Activated CD4-positive, alpha-beta T cell treated with anti-CD3 and anti-CD28 coated beads, Interleukin-2, amount 10 ng/mL, durations not matched to agents 7 days and 5 days (primary cell): ENCODE measurements at places on chromosomes 16 and 17. TPM values are rescaled to one million over a fixed set of nuclear protein-coding genes. Genes with fewer than 3 reads are reported as not detected.
A peak's percentile ranks its signal among the peaks of the same experiment; 100 is the strongest.

GRCh38 chr16:74298104-74298503 is 1.5 kb downstream of the PSMD7 start:
- H3K27me3 ChIP-seq = no peaks in the 10 kb centered on the region
- H3K27ac ChIP-seq = peak overlapping the region; percentile 98
- peaks cover 34% of the 10 kb centered on the region for H3K4me1 ChIP-seq
- H3K4me3 ChIP-seq = peak overlapping the region; percentile 91
- no peak for DNase-seq

- H3K27ac ChIP-seq = no peak overlapping the region
- H3K36me3 ChIP-seq = no peaks in the 10 kb centered on the region
- peaks cover 16% of the 10 kb centered on the region for H3K4me1 ChIP-seq
Observed at GRCh38 chr17:46773221-46773605, 45.3 kb downstream of the WNT3 start.

The COPZ2 gene
- 3.4 TPM for total RNA-seq

DNA sequence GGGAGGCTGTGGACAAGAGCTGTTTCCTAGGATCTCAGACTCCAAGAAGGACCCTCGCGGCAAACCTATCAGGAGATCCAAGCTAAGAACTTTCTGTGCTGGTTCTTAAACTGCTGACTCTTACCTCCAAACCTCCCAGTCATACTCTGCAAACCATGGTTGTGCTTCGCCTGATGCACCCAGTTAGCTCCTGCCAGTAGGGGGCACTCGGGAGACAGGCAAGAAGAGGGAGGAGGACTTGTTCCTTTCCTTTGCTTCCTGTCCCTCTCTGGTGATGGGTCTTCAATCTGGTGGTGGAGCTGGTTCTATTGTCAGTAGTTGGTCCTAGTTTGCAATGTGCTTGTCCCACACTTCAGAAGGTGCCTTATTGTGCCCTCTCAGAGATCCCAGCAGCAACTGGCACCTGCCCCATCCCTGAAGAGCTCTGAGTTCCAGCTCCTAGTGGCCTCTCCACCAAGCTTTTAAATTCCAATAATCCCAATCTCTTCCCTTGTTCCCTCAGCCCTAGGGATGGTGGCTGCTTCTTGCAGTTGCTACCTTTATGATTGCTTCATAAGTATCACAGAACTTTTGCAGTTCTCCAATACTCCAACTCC is 113.5 kb upstream of the RPL38 start:
- peaks cover 19% of the 10 kb centered on the region for H3K27me3 ChIP-seq
- H3K27ac ChIP-seq = no peak overlapping the region
- H3K36me3 ChIP-seq = no peaks in the 10 kb centered on the region
- H3K4me3 ChIP-seq = no peak overlapping the region
- H3K4me1 ChIP-seq = no peaks in the 10 kb centered on the region

GRCh38 chr16:89026121-89026612 is 49.2 kb upstream of the CBFA2T3 start:
- H3K36me3 ChIP-seq = peaks cover 15% of the 10 kb centered on the region

GRCh38 chr16:81204798-81205680 is 33.5 kb upstream of the BCO1 start:
- H3K36me3 ChIP-seq = no peaks in the 10 kb centered on the region
- H3K27ac ChIP-seq = no peak overlapping the region
- no peaks in the 10 kb centered on the region for H3K27me3 ChIP-seq
- no peaks in the 10 kb centered on the region for H3K4me1 ChIP-seq
- H3K4me3 ChIP-seq = no peak overlapping the region

The KRT23 gene
- not detected for total RNA-seq

- H3K27ac ChIP-seq = peak overlapping the region; percentile 91
- peaks cover 31% of the 10 kb centered on the region for H3K36me3 ChIP-seq
- H3K4me3 ChIP-seq = no peak overlapping the region
- DNase-seq = no peak
- H3K4me1 ChIP-seq = peaks cover 86% of the 10 kb centered on the region
- no peaks in the 10 kb centered on the region for H3K27me3 ChIP-seq
Observed at GRCh38 chr16:26599785-26600104, 467.0 kb upstream of the C16orf82 start.

The EIF1 gene
- total RNA-seq = 605 TPM

The PRRT2 gene
- 1.3 TPM for total RNA-seq

- H3K27ac ChIP-seq = peak within 1 kb of the TSS; percentile 78
- H3K4me1 ChIP-seq = peaks cover 61% of the 10 kb centered on the region
- peaks cover 36% of the 10 kb centered on the region for H3K36me3 ChIP-seq
- H3K27me3 ChIP-seq = peaks cover 6% of the 10 kb centered on the region
- peak within 1 kb of the TSS; percentile 89 for H3K4me3 ChIP-seq
Observed at GRCh38 chr16:17470908-17471718, at the start of gene XYLT1. Gene XYLT1, minus strand, starts transcription at chr16:17470960. Its CDS starts 164 bp downstream, at chr16:17470796.

GRCh38 chr17:18970582-18971480 is 18.9 kb downstream of the SLC5A10 start:
- H3K27me3 ChIP-seq = no peaks in the 10 kb centered on the region
- H3K4me3 ChIP-seq = no peak overlapping the region
- no peaks in the 10 kb centered on the region for H3K36me3 ChIP-seq
- no peak for DNase-seq
- H3K4me1 ChIP-seq = peaks cover 9% of the 10 kb centered on the region
- H3K27ac ChIP-seq = no peak overlapping the region

DNA sequence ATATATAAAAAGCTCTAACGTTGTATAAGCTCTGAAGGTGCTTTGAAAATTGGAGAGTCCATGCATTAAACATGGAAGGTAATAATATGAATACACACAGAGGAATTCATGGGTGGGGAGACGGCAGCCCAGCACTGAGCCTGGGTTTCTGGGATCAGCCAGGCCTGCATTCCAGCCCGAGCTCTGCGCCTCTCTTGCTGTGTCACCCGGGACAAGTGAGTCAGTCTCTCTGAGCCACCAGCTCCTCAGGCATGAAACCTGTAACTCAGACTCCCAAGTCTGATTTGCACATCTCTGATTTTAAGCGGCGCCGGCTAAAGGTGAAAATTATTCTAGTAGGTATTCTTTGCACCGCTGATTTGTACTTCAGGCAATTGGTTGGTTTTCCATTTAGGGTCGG is 238.8 kb downstream of the MRTFB start:
- H3K27ac ChIP-seq = peak overlapping the region; percentile 87
- no peaks in the 10 kb centered on the region for H3K36me3 ChIP-seq
- H3K4me1 ChIP-seq = peaks cover 32% of the 10 kb centered on the region
- H3K27me3 ChIP-seq = peaks cover 9% of the 10 kb centered on the region
- no peak overlapping the region for H3K4me3 ChIP-seq

The MPV17L gene
- not detected for total RNA-seq

The CD19 gene
- 0.12 TPM for total RNA-seq

GRCh38 chr17:68803164-68803929 is 151.8 kb downstream of the ABCA8 start:
- H3K27ac ChIP-seq = no peak overlapping the region
- H3K4me3 ChIP-seq = no peak overlapping the region
- DNase-seq = no peak
- H3K27me3 ChIP-seq = peaks cover 9% of the 10 kb centered on the region
- H3K36me3 ChIP-seq = no peaks in the 10 kb centered on the region

GRCh38 chr17:64491034-64491860 is 5.6 kb downstream of the POLG2 start:
- peak; percentile 75 for DNase-seq
- peaks cover 37% of the 10 kb centered on the region for H3K4me1 ChIP-seq
- no peak overlapping the region for H3K4me3 ChIP-seq

DNA sequence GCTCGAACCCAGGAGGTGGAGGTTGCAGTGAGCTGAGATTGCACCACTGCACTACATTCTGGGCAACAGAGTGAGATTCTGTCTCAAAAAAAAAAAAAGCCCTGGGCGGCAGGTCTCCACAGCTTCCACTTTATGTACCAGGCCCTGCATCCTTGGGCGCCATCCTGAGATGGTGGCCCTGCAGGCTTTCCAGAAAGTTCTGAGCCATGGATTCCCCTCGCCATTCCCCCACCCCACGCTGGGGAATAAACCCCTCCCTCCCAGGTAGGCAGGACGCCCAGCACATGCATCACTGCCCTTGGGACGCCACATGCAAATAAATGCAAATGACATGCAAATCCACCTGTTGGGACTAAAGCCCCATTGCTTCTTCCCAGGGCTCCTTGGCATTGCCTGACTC is 13.8 kb upstream of the ZNF469 start:
- peaks cover 1% of the 10 kb centered on the region for H3K27me3 ChIP-seq
- no peak overlapping the region for H3K4me3 ChIP-seq
- no peak for DNase-seq
- H3K4me1 ChIP-seq = no peaks in the 10 kb centered on the region
- H3K27ac ChIP-seq = no peak overlapping the region

DNA sequence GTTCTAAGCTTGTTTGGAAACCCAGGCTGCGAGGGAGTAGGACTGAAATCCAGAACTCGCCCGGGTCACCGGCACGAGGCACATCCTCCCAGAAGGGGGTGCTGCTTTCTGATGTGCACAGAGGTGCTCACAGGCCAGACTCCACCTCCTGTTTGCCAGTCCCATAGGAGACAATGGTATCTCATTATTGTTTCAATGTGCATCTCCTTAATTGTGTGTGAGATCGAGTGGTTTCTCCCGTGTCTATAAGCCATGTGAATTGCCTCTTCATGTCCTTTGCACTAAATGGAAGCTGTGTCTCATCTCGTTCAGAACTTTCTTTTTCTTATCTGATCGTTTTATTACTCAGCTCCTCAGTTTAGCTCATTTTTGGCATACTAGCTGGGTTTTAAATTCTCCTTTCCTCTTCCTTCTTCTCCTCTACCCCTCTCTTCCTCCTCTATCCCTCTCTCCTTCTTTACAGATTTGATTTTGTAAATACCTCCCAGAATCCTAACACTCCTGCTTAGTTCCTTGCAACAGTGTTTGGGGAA is 32.1 kb upstream of the PRKCB start:
- peaks cover 7% of the 10 kb centered on the region for H3K27me3 ChIP-seq
- no peak overlapping the region for H3K27ac ChIP-seq
- peak; percentile 80 for DNase-seq
- H3K4me3 ChIP-seq = no peak overlapping the region
- no peaks in the 10 kb centered on the region for H3K36me3 ChIP-seq
- H3K4me1 ChIP-seq = peaks cover 12% of the 10 kb centered on the region

DNA sequence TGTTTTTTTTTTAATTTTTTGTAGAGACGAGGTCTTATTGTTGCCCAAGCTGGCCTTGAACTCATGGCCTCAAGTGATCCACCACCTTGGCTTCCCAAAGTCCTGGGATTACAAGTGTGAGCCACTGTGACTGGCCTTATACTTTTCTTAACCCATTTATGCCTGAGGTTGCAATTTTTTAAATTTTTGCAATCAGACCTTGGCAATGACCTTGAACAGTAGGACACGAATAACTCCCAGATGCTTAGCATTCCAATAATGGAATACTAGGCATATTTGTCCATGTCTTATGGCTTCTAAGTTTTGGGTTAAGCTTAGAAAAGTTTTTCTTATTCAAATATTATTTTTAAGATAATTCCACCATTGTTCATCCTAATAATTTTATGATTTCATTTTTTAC is 28.3 kb upstream of the TMEM97 start:
- H3K27me3 ChIP-seq = peaks cover 29% of the 10 kb centered on the region
- no peak for DNase-seq
- no peak overlapping the region for H3K27ac ChIP-seq

The C17orf67 gene
- 5.2 TPM for total RNA-seq

The ALOX15 gene
- total RNA-seq = 0.17 TPM

GRCh38 chr16:9736547-9736946 is 445.7 kb downstream of the GRIN2A start:
- no peaks in the 10 kb centered on the region for H3K36me3 ChIP-seq
- no peak overlapping the region for H3K27ac ChIP-seq
- no peak for DNase-seq
- H3K4me3 ChIP-seq = no peak overlapping the region
- no peaks in the 10 kb centered on the region for H3K4me1 ChIP-seq
- no peaks in the 10 kb centered on the region for H3K27me3 ChIP-seq

- H3K27ac ChIP-seq = peak overlapping the region; percentile 83
- H3K4me1 ChIP-seq = peaks cover 38% of the 10 kb centered on the region
- H3K27me3 ChIP-seq = peaks cover under 1% of the 10 kb centered on the region
- peak overlapping the region; percentile 48 for H3K4me3 ChIP-seq
- DNase-seq = no peak
- H3K36me3 ChIP-seq = peaks cover 11% of the 10 kb centered on the region
Observed at GRCh38 chr17:81923302-81924260, 4.0 kb downstream of the MAFG start.

The REXO5 gene
- total RNA-seq = 11.0 TPM

- H3K36me3 ChIP-seq = peaks cover 10% of the 10 kb centered on the region
- no peaks in the 10 kb centered on the region for H3K27me3 ChIP-seq
- no peak overlapping the region for H3K4me3 ChIP-seq
- no peaks in the 10 kb centered on the region for H3K4me1 ChIP-seq
- no peak for DNase-seq
- no peak overlapping the region for H3K27ac ChIP-seq
Observed at GRCh38 chr17:67532326-67532871, 155.3 kb downstream of the PITPNC1 start.

The MT1H gene
- 0.62 TPM for total RNA-seq

DNA sequence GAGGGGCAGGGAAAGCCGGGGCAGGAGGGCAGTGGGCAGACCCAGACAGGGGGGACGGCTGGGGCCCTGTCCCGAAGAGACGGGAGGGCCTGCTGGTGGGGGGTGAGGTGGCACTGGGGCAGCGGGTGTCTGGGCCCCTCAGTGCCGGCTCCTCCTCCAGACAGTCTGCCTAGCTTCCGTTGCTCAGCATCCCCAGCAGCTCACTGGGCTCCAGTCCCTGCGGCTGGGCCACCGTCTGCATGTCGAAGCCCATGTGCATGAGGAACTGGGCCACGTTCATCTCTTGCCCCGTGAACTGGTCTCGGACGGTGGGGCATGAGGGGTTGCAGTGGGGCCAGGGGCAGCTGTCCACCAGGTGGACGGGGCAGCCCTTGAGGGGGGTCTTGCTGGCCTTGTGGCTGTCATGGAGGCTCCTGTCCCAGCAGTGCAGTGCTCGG is 5.8 kb upstream of the MYADML2 start:
- H3K27ac ChIP-seq = no peak overlapping the region
- H3K4me3 ChIP-seq = no peak overlapping the region
- DNase-seq = no peak
- no peaks in the 10 kb centered on the region for H3K36me3 ChIP-seq

The CLEC10A gene
- not detected for total RNA-seq

DNA sequence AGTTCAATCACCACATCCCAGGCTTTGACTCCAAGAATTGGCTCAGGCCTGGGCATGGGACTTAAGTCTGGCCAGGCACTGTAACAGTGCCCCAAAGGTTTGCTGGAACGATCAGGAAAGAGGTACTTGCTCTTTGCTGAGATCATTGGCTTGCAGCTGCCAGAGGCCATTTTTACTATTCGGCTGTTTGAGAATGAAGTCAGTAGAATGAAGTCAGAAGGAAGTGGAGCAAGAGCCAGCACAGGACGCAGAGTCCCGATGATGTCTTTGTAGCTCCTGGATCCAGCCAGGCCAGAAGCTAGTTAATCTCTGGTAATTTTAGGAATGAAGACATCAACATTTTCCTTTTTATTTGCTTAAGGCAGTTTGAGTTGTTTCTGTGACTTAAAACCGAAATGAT is 195.5 kb downstream of the RAB11FIP4 start:
- no peaks in the 10 kb centered on the region for H3K27me3 ChIP-seq
- no peak overlapping the region for H3K27ac ChIP-seq
- no peaks in the 10 kb centered on the region for H3K4me1 ChIP-seq
- H3K4me3 ChIP-seq = no peak overlapping the region
- no peak for DNase-seq
- no peaks in the 10 kb centered on the region for H3K36me3 ChIP-seq
